ENCODE measurements at places on chromosomes 11 and 22.

DNA sequence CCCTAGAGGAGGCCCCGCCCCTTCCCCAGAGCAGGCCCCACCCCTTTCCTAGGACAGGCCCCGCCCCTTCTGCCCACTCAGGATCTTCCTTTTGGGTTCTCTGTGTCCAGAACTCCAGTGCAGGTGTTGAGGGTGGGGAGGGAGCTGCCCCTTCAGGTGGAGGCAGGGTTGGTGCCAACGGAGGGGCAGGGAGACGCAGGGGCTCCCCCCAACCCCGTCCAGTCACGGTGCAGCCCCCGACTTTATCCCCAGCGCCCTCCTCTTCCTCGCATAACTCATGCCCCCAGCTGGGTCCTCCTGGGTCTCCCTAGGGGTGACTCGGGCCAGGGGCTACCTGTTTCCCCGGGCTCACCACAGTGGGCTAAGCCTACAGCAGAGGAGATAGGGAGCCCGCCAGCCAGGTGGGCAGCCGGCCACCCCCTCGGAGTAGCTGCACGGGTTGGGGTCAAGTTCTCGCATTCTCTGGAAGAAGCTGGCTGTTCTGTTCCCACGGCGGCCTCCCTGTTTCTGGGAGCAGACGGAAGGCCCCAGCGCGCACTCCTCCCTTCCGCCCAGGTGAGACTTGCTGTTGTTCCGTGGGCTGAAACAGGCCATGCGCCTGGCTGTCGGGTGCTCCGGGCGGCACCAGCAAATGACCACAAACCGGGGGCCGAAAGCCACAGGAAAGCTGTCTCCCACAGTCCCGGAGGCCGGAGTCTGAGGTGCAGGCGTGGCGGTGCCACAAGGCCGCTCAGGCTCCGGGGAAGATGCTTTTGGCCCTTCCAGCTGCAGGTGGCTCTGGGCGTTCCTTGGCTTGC lies 38.9 kb downstream of the MUC2 start:
- peak; percentile 59 for DNase-seq

DNA sequence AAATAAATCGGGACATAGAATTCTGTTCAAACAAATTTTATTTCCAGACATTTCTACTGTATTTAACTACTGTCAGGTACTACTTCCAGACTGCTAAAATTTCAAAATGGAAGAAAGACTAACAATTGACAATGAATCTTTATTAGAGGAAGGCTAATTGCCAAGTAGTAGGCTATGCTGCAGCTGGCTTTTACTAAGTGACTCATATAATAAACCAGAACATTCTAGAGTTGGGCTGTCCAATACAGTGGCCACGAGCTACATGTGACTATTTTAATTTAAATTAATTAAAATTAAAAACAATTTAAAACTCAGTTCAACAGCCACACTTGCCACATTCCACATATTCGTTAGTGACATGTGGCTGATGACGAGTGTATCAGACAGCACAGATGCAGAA lies 27.6 kb downstream of the CHKA start:
- DNase-seq = no peak

GRCh38 chr11:12269446-12270214 lies 107.7 kb upstream of the PARVA start:
- no peak for DNase-seq

DNA sequence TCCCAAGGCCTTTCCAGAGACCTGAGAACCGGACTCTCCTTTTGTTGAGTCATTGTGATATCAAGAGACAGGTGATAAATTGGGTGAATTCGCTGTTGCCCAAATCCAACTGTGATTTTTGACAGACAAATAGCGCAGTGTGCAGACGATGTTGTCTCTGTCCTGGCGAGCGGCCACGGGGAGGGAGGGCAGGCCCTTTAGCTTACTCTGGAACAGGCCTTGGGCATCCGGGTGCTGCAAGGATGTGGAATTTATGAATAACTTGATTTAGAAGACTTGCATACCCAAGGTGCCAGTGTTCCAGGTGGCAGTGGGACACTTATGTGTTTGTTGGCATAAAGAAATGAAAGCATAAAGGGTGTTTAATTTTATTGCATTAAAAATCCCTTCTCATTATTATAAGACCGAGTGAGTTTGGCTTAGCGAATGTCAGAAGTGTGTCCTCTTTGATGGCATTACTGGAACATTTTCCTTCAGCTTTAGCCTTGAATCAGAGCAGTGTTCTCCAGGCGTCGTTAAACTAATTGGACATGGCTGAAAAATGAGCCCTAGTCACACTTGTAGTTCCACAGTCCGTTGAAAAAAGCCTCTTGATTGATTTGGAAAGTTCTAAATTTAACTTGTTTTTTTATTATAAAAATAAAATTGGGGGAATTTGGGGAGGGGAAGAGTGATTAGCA lies 9.4 kb downstream of the LDLRAD3 start:
- DNase-seq = no peak

DNA sequence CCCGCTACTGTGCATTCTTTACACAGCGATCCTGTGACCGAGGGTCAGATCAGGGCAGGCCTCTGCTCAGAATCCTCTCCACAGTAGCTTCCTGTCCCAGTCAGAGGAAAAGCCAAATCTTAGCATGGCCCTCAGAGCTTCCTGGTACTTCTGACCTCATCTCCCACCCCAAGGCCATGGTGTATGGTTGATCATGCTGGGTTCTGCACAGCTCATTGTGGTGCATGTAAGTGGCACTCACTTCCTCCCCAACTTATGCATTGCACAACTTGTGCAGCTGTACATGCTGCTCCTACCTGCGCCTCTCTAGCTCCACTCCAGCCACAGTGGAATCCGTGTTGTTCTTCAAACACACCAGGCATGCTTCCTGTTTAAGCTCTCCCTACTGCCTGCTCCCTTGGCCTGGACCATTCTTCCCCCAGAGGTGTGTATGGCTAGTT lies 20.3 kb downstream of the BMAL1 start:
- no peak for DNase-seq

- DNase-seq = no peak
These were observed 40.0 kb upstream of the RTL6 start for GRCh38 chr22:44538051-44538450.

DNA sequence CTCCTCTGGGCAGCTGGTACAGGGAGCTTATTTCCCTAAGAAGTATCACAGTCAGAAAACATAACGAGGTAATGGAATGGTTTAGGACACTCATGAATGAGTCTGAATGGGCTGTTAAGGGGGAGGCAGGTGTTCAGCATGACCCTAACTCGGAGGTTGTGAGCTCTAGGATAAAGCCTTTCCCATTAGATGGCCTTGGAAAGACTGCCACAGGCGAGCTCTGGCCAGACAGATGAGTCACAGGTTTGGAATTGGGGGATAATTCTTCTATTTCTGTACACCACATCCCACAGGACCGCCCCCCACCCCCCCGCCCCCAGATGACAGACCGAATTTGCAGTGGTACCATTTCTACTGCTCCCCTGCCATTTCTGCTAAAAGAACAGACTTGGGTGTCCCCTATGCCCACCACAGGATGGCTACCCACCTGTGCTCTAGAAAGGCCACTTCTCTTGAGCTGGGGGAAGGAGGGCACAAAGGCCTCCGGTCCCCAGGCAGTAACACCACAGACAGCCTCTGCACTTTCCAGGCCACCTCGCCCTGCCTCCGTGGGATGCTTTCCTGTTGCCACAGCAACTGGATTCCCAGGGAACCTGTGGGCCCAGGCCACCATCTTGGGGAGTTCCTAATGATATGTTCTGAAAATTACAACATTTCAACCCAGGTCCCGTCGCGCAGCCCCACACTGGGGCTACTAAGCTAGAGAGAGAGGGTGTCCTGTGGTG lies 76.7 kb downstream of the TRIM29 start:
- DNase-seq = no peak

DNA sequence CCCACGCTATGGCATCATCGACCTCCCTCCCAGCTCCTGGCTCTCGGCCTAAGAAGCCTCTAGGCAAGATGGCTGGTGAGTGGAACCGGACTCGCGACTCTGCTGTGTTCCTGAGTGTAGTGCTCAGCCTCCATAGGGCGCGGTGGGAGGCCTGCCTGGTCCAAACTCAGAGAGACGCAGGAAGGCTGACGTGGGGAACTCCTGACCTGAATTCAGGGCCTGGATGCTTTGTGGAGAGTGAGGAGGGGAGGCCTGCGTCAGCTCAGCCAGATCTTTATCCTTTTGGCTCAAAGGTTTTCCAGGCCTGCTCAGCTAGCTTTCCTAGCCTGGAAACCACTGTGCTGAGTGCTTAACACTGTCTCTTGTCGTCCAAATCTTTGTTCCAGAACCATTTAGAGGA lies 8.0 kb downstream of the TIRAP start:
- DNase-seq = no peak

DNA sequence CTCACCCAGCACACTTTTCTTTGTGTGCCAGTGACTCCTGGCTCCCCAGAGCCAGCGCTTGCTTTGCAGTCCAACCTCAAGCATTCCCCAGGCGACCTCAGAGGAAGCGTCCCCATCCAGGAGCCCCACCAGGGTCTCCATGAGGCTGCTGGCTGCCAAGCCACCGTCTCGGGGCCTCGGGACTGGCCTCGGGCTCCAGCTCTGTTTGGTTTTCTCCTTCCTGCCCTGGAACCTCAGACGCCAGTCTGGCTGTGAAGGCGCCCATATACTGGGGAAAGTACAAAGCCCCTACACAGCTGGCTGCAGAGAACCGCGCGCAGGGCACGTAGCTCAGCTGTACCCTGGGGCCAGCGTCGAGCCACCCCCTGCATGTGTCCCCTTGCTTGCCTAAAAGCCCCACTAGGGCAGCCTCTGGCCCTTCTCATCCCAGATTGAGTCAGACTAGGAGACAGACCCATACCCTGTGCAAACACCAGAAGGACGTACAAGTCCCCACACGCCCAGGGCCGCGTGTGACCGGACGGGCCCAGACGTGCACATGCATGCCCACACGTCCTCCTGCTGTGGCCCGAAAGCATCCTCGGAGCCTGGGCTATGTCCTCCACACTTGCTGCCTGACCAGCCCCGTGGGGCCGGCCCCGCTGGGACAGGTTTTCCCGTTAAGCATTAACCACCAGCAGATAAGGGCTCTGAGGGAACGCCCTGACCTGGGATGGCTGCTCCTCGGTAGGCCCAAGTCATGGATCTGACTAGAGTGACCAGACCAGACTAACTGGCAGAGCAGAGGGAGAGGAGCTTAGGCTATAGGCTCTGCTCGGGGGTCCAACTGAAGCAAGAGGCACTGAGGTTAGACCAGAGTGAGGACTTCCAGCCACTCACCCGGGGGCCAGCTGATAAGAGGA lies 4.2 kb upstream of the SYT8 start:
- DNase-seq = peak; percentile 58

DNA sequence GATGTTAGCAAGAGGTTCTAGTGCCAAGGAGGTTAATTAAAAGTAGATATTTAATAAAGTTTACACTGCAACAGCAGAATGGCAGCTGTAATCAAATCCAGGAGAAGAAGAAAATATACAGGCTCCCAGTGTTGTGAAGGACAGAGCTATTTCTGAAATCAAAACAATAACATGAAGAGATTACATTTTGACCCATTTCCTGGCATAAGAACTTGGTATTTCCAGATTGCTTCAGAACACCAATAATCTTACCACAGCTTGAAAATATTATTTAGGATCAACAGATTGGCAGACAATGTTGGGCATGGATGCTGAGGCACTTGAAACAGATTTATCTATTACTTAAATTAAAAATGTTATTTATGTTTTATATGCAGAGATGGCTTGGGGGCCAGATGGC lies 692.5 kb downstream of the KCNA4 start:
- no peak for DNase-seq

DNA sequence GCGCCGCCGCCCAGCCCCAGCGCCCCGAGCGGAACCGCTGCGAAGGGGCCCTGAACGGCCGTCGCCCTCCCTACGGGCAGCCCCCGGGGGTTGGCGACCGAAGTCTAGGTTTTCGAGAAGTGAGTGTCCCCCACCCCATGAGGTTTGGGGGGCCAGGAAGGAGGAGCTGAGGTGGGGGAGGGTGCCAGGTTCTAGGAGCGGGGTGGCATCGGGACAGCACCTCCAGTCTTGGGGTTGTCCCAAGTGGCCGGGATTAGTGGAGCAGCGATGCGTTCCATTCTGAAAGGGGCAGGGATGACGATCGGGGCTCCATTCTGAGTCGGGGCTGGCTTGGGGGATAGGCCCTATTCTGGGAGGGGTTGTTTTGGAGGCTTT lies 408 bp downstream of the PPP2R5B start:
- DNase-seq = no peak

DNA sequence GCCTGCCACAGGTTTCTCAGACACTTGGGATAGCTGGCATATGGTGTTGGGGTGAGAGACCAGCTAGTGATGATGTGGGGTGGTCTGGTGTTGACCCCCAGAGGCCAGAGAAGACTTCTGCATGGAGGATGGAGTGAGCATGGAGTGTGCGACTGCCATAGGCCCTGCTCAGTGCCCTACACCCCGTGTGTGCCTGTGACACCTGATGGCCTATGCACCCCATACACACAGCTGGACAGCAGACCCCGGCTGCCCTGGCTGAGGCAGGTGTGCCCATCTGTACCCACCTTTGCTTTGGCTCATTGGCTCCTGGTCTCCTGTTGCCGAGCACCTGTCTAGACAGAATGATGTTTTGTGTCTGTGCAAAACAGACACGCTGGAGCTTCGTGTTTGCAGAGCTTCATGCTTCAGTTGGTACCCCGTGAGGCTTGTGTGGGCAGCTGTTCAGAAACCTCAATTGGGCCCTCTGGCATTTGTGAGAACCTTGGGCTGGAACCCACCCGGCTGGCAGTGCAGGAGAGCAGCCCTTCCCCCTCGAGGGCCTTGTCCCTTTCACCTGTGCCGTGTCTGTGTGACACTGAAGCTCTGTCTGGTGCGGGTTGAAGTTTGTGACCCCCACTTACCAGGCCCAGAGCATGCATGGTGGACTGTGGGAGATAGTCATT lies 27.6 kb downstream of the BCR start:
- no peak for DNase-seq

- DNase-seq = no peak
These were observed 20.6 kb upstream of the TLCD5 start for GRCh38 chr11:120304526-120304925.

- no peak for DNase-seq
These were observed 718 bp downstream of the LTBP3 start for GRCh38 chr11:65557280-65558001.

DNA sequence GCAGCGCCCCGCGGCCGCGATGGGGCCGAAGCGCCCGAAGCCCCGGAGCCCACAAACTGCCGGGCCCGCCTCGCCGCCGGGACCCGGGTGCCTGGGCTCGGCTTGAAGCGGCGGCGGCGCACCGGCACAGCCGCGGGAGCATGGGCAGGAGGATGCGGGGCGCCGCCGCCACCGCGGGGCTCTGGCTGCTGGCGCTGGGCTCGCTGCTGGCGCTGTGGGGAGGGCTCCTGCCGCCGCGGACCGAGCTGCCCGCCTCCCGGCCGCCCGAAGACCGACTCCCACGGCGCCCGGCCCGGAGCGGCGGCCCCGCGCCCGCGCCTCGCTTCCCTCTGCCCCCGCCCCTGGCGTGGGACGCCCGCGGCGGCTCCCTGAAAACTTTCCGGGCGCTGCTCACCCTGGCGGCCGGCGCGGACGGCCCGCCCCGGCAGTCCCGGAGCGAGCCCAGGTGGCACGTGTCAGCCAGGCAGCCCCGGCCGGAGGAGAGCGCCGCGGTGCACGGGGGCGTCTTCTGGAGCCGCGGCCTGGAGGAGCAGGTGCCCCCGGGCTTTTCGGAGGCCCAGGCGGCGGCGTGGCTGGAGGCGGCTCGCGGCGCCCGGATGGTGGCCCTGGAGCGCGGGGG lies 346 bp downstream of the FJX1 start:
- peak; percentile 63 for DNase-seq

All from activated effector memory CD4-positive, alpha-beta T cell treated with anti-CD3 and anti-CD28 coated beads, Interleukin-2, amount 50 U/mL, for 16 hours (primary cell).